NCI-H1092 (cell line): ENCODE measurements at places on chromosomes 1 and 21.

DNA sequence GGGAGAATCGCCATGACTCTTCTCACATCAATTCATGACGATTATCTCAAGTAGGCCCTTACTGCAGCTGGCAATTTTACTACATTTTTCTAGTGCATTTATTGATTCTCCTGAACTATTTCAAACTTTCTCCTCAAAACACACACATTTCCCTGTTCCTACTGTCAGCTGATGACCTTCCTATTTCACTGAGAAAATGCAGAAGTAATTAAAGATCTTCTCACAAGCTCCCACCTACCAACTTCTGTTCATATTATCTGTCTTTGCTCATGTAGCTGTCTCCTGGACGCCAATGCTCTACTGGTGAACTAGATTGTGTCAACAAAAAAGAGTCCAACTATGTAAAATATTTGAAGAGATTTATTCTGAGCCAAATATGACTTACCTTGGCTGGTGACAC, 36.4 kb upstream of the FASLG start:
- DNase-seq, result no peak

DNA sequence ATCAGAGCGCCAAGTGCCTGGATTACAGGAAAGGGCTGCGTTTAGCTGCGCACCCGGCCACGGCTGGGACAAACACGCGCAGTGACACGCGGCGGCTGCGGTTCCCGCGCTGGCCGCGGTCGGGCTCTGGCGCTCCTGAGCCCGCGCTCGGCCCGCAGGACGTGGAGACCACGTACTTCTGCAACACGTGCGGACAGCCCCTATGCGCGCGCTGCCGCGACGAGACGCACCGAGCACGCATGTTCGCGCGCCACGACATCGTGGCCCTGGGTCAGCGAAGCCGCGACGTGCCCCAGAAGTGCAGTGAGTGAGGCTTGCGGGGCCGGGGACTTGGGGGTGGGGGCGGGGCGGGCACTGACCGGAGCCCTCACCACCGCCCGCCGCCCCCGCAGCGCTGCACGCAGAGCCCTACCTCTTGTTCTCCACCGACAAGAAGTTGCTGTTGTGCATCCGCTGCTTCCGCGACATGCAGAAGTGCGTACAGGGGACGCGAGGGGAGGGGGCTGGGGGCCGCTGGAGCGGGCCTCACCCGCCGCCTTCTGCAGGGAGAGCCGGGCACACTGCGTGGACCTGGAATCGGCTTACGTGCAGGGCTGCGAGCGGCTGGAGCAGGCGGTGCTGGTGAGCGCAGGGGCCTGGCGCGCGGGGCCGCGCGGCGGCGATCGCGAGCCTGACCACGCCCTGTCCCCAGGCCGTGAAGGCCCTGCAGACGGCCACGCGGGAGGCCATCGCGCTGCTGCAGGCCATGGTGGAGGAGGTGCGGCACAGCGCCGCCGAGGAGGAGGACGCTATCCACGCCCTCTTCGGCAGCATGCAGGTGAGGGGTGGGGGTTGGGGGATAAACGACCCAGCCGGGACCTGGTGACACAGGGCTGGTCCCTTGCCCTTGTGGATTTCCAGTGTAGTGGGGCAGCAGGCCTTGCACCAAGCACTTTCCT, 3.1 kb downstream of the RNF207 start:
- peak; percentile 82 for DNase-seq

GRCh38 chr1:75438355-75438754, 172.6 kb downstream of the SLC44A5 start:
- DNase-seq, result no peak

- DNase-seq, result peak; percentile 56
These were observed 34.8 kb downstream of the RIMS3 start for GRCh38 chr1:40630488-40631223.

- no peak for DNase-seq
These were observed 24.3 kb downstream of the HEYL start for GRCh38 chr1:39615086-39615673.

- DNase-seq, result no peak
These were observed 11.7 kb downstream of the OPTC start for GRCh38 chr1:203505526-203506204.

DNA sequence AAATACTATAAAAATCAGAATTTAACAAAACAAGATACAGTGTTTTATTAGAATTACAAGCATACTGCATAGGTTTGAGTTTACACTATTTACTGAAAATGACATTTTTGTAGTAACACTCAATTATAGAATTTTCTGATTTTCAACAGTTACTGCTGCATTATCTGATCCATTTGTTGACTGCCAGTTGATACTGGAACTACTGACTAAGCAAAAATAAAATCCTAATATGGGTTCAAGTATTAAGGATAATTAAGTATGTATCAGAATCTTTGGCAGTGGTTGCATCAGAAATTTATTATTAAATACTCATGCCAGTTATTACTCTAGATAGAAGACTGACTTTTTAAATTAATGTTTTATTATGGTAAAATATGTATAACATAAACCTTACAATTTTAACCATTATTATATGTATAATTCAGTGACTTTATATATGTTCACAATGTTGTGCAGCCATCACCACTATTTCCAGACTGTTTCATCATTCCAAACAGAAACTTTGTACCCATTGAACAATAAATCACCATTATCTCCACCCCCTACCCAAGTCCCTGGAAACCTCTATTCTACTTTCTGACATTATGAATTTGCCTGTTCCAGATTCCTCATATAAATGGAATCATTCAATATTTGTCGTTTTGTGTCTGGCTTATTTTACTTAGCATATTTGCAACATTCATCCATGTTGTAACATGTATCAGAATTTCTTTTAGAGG, 58.2 kb upstream of the GPR88 start:
- DNase-seq, result no peak

- DNase-seq, result peak; percentile 80
These were observed 30.0 kb downstream of the LRRC3 start for GRCh38 chr21:44485254-44485793.

GRCh38 chr1:6690186-6690585, 11.4 kb downstream of the DNAJC11 start:
- no peak for DNase-seq
